NCI-H2029 treated with DMSO at 0.1 percent for 48 hours (cell line): ENCODE measurements at places on chromosomes 4 and X.

DNA sequence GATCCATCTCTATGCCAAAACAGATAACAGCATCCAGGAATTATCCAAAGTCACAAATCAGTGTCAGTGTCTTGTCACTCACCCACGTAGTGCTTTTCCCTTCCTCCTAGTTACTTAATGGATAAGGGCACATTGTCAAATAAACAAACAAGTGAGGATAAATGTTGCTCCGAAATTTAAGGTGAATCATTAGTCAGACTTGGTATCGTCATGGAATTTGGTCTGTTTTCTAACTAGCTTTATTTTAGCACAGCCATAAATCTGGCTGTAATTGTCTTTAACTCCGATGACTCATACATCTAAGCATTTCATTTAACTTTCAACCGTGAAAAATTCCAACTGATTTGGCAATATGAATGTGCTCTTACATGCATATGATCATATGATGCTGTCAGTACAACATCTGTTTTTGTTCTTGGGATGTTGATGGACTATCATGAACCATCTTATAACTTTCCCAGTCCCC, 83.3 kb downstream of the SNCA start:
- no peak for DNase-seq

DNA sequence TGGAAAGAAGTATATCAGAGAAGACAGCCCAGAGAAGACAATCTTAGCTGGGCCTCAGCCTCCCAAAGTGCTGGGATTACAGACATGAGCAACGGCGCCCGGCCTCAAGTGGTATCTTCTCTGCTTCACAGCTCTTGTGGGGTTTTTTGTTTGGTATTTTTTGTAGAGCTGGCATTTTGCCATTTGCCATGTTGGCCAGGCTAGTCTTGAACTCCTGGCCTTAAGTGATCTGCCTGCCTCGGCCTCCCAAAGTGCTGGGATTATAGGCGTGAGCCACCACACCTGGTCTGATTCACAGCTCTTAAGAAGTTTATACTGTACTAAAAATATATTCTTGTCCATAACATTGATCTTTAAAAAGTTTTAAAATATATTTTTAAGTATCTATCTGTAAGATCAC, 12.4 kb downstream of the UTP3 start:
- no peak for DNase-seq

DNA sequence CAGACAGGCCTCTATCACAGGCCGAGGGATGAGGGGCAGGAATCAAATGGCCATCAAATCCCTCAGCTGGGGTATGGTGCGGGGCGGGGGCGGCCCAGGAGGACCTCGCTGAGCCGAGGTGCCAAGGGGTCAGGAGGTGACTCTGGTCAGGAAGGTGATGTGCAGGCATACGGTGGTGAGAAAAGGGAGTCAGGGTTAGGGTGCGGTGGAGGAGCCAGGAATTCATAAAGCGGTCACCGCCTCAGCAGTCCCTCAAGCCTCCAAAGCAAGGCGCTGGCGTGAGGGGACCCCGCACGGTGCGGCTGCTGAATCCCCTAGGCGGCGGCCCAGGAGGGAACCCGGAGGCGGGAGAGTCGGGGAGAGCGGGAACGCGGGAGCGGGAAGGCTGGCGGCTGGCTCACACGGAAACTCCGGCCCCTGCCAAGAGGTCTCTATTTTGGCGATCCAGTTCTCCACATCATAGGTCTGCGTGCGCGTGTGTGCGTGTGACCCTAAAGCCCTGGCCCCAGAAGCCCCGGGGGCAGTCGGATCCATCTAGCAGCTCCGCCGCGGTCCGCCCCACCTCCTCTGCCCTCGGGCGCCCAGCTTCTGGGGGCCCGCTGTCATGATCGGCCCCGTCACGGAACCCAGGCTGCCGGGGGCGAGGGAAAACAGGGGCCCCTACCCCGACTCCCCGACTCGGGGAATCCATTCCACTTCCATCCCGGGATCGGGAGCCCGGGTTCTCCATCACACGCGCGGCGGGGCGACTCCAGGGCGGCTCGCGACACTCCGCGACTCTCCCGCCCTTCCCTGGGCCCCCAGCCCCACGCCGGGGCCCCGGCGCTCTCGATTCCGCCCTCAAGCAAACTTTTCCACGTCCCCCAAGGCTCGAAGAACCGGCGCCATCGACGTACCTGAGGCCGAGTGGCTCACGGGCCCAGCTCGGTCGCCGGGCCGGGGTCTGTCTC, 593 bp downstream of the ELF4 start:
- no peak for DNase-seq

DNA sequence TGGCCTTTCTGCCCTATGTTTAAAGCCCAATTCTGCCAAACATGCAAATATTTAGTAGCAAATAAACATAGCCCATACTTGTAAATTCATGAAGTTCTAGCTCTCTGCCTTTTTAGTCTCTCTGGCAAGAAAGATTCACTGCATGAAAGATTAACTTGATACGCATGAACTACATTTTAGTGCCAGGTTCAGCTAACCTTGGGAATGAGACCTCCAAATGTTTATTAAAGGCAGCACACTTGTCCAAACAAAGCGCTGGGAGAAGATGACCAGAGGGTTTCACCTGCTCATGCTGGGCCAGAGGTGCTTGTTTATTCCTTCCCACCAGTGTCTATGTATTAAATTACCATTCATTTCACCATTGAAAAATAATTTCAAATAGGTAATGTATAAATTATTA, 44.5 kb upstream of the IL1RAPL1 start:
- no peak for DNase-seq

- DNase-seq: no peak
Observed at GRCh38 chr4:66959207-66959606, 586.1 kb downstream of the CENPC start.

- DNase-seq: no peak
Observed at GRCh38 chr4:76736414-76736813, 161.5 kb downstream of the SOWAHB start.
